ENCODE measurements at places on chromosomes 11 and 22.

DNA sequence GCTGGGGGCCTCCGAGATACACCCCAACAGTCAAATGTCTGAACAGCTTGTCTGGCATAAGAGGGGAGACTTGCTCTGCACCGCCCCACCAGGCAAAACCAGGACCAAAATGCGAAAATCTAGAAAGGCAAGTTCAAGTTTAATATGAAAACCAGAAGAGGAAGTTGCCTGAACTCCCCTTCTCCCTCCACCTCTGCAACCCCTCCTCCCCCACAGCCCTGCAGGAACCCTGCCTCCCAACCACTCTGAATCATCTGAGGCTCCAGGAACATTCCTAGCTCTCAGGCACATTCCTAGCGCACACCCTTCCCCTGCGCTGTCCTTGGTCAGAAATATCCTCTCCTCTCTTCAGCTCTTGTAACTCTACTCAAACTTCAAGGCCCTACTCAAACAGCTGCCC is 36.7 kb downstream of the ISX start:
- no peak for DNase-seq

DNA sequence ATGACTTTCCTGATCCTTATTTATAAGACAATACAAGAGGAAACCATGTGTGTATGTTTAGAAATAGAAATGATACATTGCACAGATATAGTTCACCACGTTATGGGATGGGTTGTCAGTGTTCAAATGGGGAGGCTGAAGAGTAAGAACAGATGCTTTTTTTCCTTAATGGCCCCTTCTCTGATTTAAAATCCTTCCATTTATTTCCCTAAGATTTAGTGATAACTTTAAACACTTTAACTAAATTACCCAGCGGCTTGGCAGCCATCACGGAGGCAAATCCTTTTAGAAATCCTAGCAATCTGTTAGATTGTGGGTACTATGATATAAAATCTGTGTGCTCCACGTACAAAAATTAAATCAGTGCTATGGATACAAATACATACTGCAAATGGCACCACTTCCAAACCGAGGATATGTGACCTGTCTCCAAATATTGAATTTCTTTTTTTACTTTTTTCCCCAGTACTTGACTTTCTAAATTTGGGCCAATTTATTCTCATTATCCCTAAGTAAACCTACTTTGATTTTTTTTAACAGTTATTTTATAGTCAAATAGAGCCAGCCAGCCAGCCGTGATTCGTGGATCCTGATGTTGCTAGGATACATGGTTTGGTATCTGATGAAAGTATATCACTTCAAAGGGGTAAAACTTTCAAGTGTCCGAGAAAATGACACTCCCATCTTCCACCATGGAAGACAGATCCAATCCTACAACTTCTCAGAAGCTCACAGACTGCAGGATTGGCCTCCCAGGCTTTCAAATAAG is 46.1 kb downstream of the BDNF start:
- no peak for DNase-seq

- DNase-seq = no peak
These were observed 12.8 kb downstream of the MRPL17 start for GRCh38 chr11:6670202-6670830.

- DNase-seq = no peak
These were observed 255.9 kb downstream of the C11orf87 start for GRCh38 chr11:109677876-109678275.

DNA sequence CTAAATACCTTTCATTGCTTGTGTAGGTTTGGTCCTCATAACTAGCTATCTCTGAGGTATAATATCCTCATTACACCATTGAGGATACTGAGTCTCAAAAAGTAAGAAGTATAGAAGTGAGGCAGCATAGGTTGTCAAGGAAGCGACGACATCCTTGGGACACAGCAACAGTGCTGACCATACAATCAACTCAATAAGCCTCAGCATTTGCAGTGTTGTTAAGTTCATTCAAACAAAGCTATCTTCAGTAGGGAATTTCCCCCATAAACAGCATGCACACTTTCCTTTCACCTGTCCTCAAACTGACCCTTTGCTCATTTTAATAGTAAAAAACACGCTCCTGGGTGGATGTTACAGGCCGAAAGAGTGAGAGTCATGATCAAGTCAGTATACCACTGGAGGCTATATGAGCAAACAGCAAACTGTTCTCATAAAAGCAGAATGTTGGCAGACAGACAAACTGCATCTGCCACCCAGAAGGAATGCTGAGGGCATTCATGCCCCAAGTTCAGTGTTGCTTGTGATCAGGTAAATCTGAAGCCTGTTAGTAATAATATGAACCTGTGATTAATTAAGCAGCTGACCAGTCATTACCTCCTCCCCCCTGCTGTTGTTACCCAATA is 756.2 kb upstream of the TENM4 start:
- DNase-seq = no peak

GRCh38 chr11:115345840-115346239 is 158.4 kb downstream of the CADM1 start:
- DNase-seq = no peak

DNA sequence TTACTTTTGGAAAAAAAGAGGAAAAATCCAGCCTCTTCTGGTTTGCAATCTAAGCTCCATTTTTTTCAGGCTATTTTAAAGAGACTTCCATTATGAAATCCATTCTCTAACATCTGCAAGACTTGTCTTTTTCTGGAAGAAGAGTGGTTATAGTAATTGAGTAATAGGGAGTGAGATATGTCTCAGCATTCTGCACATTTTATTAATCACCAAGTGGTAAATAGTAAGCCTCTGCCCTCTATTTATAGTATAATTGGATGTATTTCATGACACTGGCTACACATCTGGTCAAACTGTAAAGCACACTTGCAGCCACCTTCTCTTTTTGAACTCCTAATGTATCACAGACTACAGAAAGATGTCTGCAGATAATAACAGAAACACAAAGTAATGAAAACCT is 391.1 kb downstream of the ETS1 start:
- no peak for DNase-seq

GRCh38 chr11:108926841-108927577 is 262.1 kb downstream of the DDX10 start:
- no peak for DNase-seq

DNA sequence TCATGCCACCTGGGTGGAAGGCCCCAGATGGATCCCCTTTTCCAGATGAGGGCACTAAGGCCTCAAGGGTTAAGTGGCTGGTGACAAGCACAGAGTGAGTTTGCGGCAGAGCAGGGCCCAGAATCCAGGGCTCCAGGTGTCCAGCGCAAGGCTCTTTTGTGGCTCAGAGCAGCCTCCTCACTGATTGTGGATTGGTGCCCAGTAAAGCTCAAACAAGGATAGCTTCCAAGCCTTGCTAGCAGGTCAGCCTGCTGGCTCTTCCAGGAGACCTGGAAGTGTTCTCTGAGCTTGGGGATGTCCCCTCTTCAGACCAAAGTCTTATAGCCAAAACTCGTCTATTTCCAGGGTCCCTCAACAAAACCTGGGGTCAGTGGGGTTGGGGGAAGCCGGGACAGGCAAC is 167.6 kb upstream of the SYT13 start:
- DNase-seq = no peak

DNA sequence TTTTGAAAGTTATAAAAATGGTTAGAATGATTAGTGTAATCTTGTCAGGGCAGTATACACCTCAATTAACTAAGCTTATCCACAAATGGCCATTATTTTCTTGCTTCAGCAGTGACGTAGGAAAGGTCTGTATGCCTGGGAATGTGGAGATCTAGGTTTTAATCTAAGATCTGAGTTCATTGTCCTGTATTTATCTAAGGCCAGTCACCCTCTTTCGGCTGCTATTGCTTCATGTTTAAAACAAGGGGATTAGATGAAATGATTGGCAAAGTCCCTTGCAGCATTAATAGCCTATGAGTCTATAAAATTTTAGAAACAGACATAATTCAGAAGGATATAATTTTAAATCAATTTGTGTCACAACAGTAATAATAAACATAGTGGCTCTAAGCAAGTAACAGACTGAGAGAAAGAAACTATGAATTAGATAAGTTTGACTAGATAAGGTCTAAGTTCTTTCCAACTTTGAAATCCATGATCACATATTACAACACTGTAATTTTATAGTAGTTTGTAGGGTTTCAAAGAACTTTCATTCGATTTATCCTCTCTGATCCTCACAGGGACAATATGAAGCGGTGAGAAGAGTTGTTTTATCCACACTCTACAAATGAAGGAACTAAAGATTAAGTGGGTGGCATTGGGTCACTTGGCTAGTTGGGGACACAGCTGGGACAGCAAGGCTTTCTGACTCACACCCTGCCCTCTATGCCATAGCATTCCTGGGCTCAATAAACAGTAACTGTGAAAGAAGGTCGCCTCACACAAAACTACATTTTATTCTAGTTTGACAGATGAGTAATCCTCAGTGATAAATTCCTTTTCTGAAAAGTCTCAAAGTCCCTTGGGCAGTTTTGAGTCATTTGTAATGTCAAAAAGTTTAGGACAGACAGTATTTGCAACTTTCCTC is 60.6 kb upstream of the RDX start:
- no peak for DNase-seq

- no peak for DNase-seq
These were observed 16.2 kb upstream of the OR10V1 start for GRCh38 chr11:59729834-59730233.

GRCh38 chr22:19663286-19663815 is 51.0 kb upstream of the SEPTIN5 start:
- no peak for DNase-seq

DNA sequence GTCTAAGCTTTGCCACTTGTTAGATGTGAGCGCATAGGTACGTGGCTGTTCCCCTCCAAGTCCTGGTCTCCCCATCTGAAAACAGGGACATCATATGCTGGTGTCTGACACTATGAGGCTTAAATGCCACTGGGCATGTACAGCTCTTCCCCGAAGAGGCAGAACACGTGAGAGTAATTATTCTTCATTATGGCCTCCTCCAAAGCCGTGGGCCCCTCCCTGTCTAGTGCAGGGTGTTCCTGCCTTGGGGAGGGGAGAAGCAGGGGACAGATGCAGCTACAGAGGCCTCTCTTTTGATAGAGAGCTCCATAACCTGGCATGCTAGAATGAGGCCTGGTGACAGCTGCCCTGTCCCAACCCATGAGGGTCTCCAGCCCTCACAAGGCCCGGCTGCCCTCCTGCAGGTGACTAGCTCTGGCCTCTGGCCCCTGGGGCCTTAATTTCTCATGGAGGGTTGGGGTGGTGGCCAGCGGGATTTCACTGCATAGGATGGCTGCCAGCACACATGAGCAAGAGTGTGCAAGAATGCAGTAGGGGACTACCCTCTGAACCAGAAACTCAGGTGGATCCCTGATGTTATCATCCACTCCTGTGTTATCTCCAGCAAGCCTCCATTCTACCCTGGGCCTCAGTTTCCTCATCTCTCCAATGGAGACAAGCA is 334.6 kb downstream of the MN1 start:
- DNase-seq = no peak

DNA sequence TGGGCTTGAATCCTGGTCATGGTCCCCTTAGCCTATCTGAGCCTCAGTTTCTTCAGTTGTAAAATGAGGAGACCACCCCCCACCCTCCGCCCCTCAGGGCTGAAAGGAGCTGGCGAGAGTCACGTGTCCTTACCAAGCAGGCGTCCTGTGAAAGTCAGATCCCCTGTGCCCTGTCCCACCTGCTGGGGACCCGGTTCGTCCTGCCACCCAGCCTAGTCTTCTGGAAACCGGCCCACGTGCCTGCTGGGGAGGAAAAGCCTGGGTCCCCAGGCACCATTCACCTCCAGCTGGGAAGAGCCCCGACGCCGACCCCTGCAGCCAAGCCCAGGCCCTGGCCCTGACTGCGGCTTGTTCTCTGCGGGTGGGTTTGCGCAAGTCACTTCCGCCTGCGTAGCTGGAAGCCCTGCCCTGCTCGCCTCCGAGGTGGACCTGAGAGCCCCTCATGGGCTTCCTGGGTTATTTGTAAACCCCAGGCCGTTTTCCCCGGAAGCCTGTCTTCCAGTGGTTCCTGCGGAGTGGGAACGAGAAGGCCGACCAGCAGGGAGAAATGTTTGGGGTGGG is 679 bp upstream of the SSH3 start:
- DNase-seq = no peak

- DNase-seq = no peak
These were observed 95.7 kb upstream of the UBASH3B start for GRCh38 chr11:122559734-122560382.

DNA sequence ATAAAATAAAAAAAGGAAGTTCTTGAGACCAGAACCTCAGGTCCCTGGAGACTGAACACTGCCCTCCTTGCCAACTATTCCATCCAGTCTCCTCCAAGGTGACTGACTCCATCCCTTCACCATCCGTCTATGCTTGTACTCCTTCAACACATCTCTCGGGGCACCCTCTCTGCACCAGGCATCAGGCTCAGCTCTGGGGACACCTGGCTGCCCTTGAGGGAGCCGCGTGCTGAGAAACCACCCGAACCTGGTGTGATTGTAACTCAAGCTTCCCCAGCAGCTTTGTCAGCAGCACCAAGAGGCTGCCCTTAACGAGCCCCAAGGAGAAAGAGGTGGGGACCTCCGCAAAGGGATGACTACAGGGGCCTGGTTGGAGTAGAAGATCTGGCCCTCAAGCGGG is 1.7 kb downstream of the PTPN5 start:
- DNase-seq = no peak

Measured in NCI-H526 (cell line).